ENCODE measurements at places on chromosomes 12 and 14. TPM values are rescaled to one million over a fixed set of nuclear protein-coding genes. Genes with fewer than 3 reads are reported as not detected.

The MOAP1 gene
- 63.1 TPM for total RNA-seq

DNA sequence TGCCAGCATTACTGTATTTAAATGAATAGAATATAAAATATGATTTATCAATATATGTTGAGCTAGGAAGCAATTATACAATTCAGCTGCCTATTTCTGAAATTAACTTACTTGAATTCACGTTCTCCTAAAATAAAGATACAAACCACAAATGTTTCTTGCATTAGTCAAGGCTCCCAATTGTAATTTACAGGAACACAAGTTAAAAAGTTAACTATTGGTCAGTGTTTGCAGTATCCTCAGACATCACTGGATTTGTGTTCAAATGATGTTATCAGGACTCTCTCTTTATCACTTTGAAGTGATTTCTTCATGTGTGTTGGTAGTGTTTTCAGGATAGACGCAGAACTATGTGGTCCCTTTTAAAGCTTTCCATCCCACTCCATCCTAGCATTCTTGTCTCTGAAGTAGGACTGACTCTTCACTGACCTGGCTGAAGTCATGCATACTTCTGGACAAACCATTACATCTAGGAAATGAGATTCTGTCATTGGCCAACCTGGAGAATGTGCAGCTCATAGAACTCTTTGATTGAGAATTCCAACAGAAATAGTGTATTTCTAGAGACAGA, 156.1 kb downstream of the KICS2 start:
- no peak for DNase-seq
- no peaks in the 10 kb centered on the region for H3K27me3 ChIP-seq
- no peaks in the 10 kb centered on the region for H3K4me1 ChIP-seq
- H3K36me3 ChIP-seq: peaks cover 25% of the 10 kb centered on the region
- H3K4me3 ChIP-seq: no peak overlapping the region

- DNase-seq: no peak
- no peaks in the 10 kb centered on the region for H3K4me1 ChIP-seq
- no peak overlapping the region for H3K4me3 ChIP-seq
Measured at GRCh38 chr14:61536661-61537562, 158.4 kb upstream of the HIF1A start.

DNA sequence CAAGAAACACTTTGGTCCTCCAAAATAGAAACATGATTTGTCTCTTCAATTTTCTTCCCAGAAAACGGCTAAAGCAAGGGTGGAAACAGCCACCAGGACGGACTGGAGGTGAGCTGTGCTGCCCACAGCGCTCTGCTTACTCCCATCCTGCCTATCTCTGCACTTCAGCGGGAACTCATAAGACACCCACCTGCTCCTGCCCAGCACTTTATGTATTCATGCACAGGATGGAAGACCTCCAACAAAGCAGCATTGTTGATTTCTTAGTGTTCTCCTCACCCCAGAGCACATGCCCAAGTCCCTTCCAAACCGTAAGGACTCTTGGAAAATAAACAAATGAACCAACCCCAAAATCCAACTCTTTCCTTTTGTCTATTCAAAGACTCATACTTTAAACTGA, 277.2 kb downstream of the MED13L start:
- no peak for DNase-seq
- H3K27ac ChIP-seq: no peak overlapping the region
- H3K27me3 ChIP-seq: no peaks in the 10 kb centered on the region
- H3K36me3 ChIP-seq: peaks cover 8% of the 10 kb centered on the region
- peaks cover 18% of the 10 kb centered on the region for H3K4me1 ChIP-seq

GRCh38 chr12:67811437-67812361, 163.2 kb downstream of the DYRK2 start:
- H3K4me3 ChIP-seq: no peak overlapping the region
- H3K4me1 ChIP-seq: no peaks in the 10 kb centered on the region
- no peak overlapping the region for H3K27ac ChIP-seq
- DNase-seq: no peak
- H3K36me3 ChIP-seq: no peaks in the 10 kb centered on the region
- H3K27me3 ChIP-seq: no peaks in the 10 kb centered on the region

The TTC7B gene
- total RNA-seq: 57.4 TPM

The MNAT1 gene
- total RNA-seq: 22.4 TPM

DNA sequence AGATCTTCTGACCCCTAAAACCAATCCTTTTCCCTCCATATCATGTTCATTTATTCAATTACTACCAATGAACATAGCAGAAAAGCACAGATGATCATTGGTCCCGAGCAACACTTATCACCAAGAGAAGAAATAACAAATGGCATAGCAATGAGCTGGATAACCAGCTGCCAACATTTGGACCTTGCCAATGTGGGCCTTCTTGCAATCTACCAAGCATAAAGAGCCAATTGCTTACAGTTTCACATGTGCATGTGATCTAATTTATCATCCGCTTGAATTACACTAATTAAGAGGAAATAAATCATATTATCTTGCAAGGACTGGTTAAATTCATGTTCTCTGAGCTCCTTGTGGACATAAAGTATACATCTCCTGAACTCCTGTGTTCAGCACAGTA, 134.8 kb upstream of the HMGA2 start:
- DNase-seq: no peak
- no peak overlapping the region for H3K4me3 ChIP-seq
- H3K27me3 ChIP-seq: no peaks in the 10 kb centered on the region
- no peak overlapping the region for H3K27ac ChIP-seq

The SLIRP gene
- 650 TPM for total RNA-seq

The TBX3 gene
- total RNA-seq: 6.2 TPM

The FAR2 gene
- 13.0 TPM for total RNA-seq

- H3K36me3 ChIP-seq: no peaks in the 10 kb centered on the region
- no peak overlapping the region for H3K27ac ChIP-seq
- H3K4me3 ChIP-seq: no peak overlapping the region
- H3K27me3 ChIP-seq: no peaks in the 10 kb centered on the region
- peaks cover 9% of the 10 kb centered on the region for H3K4me1 ChIP-seq
- DNase-seq: no peak
Measured at GRCh38 chr12:41058266-41058665, 129.9 kb upstream of the PDZRN4 start.

DNA sequence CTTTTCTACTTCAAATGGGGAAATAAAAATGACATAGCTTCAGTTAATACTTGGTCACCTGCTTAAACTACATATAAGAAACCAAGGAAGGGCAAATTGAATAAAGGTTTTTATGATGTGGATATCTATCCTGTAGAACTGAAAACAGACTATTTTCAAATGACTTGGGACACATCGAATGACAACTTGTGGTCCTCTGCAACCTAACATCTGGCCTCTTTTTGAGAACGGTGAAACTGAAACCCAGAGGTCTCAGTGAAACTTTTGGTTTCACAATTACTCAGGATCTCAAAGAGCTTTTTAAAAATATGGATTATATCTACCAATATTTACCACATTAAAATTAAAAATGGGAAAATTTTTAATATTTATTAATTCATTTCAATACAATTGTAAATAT, 65.2 kb downstream of the PPP2R5E start:
- no peak overlapping the region for H3K4me3 ChIP-seq
- H3K36me3 ChIP-seq: no peaks in the 10 kb centered on the region
- peaks cover 39% of the 10 kb centered on the region for H3K4me1 ChIP-seq
- no peaks in the 10 kb centered on the region for H3K27me3 ChIP-seq
- no peak for DNase-seq
- no peak overlapping the region for H3K27ac ChIP-seq

DNA sequence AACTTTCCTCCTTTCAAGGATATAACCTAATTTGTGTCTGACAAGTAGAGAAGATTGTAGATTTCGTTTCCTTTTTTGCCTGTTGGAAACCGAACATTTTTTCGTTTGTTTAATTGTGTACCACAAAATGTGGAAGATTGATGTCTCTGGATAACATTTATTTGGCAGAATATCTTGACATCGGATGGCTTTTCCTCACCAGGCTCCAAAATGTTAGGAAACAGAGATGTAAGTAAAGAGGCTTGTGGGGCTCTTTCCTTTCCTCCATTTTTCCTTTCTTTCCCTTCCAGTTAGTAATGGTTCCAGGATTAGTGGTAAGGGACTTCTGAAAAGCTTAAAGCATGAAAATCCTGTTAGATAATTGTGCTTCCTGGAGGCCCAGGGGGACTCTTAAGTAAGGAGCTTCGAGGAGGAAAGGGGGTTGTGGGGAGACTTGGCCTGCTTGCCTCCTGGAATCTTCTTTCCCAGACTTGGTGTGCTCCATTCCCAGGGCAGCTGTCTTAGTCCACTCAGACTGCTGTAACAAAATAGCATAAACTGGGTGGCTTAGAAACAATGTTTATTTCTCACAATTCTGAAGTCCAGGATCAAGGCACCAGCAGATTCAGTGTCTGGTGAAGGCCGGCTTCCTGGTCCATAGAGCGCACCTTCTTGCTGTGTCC, 243.1 kb upstream of the PWP1 start:
- H3K4me1 ChIP-seq: no peaks in the 10 kb centered on the region
- no peaks in the 10 kb centered on the region for H3K27me3 ChIP-seq
- no peak overlapping the region for H3K27ac ChIP-seq
- no peaks in the 10 kb centered on the region for H3K36me3 ChIP-seq

DNA sequence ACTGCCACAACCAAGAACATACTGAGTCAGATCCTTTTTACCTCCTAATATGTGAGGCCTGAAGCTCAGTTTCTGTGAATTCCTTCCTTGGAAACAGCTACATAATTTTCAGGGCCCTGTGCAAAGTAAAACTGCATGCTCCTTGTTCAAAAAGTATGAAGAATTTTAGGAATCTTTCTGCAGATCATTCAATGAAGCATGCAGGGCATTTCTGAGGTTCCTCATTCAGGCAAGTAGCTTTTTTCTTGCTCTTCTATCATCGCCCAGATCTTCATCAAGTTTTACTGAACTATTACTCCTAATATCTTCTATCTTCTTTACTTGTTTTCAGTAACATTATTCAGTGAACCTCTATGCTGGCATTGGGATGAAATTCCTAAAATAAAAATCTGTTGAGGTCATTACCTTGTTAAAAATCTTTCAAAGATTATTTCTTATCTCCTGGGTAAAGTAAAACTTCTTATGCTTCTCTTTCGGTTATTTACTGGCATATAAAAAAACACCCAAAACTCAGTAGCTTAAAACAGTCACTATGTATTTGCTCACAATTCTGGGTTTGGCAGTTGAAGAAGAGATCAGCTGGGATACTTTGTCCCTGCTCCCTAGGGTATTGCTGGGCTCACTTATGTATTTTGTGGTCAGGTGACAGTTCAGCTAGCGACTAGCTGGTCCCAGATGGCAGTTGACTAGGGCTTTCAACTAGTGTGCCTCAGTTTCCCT, 42.6 kb upstream of the KRR1 start:
- no peak for DNase-seq
- H3K4me1 ChIP-seq: peaks cover 19% of the 10 kb centered on the region
- no peaks in the 10 kb centered on the region for H3K27me3 ChIP-seq

GRCh38 chr12:24948757-24949722, at the start of gene BCAT1:
BCAT1 (minus strand) TSS chr12:24949101; CDS start chr12:24948932, 169 bp downstream.
- peak; percentile 86 for DNase-seq
- H3K4me3 ChIP-seq: peak within 1 kb of the TSS; percentile 44
- H3K36me3 ChIP-seq: no peaks in the 10 kb centered on the region
- H3K27me3 ChIP-seq: peaks cover 16% of the 10 kb centered on the region

DNA sequence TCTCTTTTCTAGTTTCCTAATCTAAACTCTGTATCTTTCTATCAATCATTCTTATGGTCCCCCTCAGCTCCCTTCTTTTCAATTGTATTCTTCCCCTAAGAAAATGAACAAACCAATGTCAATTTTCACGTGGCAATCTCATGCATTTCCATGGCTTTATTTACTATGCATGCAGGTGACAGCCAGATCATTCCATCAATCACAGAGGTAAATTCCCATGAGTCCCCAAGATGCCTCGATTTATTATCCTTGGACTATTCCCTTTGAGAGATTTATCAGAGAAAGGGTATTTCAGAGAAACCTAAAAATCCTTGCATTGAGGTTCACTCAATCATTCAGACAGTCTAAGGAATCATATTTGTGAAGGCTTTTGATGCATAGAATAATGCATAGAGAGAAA, 301.2 kb downstream of the DIO2 start:
- H3K27me3 ChIP-seq: no peaks in the 10 kb centered on the region
- H3K36me3 ChIP-seq: no peaks in the 10 kb centered on the region
- H3K4me3 ChIP-seq: no peak overlapping the region
- H3K4me1 ChIP-seq: no peaks in the 10 kb centered on the region
- H3K27ac ChIP-seq: no peak overlapping the region
- DNase-seq: no peak

DNA sequence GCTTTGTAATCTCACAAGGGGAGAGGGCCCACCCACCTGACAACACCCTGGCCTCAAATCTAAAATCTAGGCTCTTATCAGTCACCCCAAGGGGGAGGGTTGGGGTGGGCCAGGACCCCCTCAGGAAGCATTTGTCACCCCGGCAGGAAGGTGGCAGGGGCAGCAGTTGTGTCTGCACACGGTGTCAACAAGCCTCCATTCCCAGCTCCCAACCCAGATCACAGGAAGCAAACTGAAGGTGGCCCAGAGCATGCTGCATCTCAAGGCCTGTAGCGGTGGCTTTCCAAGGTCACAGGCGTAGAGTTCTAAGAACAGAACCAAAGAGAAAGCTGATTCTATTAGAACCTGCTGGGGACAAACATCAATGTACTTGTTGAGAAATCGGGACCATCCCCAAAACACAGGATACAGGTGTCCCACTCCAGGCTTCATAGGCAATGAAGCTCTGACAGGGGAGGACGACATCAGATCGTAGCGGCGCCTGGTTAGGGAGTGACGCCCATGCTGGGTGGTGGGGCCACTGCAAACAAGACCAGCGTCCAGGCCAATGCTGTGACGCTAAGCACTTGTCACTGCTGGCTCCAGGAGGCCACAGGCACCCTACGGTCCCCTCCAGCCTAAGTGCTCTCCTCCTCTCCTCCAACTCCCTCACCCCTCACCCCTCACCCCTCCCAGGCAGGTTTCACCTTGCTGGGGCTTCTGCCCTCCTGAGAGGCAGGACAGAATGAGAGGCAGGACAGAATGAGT, 52.9 kb downstream of the CCDC88C start:
- H3K27me3 ChIP-seq: no peaks in the 10 kb centered on the region
- no peaks in the 10 kb centered on the region for H3K4me1 ChIP-seq
- H3K36me3 ChIP-seq: no peaks in the 10 kb centered on the region
- H3K4me3 ChIP-seq: no peak overlapping the region
- DNase-seq: no peak

- H3K36me3 ChIP-seq: no peaks in the 10 kb centered on the region
- no peak overlapping the region for H3K27ac ChIP-seq
- H3K27me3 ChIP-seq: no peaks in the 10 kb centered on the region
- no peak overlapping the region for H3K4me3 ChIP-seq
Measured at GRCh38 chr14:102645746-102646440, 53.4 kb downstream of the RCOR1 start.

The SERPINA10 gene
- not detected for total RNA-seq
